ENCODE measurements at places on chromosomes 12 and 14.

GRCh38 chr12:5498806-5499205 lies 66.9 kb downstream of the NTF3 start:
- no peak for DNase-seq

DNA sequence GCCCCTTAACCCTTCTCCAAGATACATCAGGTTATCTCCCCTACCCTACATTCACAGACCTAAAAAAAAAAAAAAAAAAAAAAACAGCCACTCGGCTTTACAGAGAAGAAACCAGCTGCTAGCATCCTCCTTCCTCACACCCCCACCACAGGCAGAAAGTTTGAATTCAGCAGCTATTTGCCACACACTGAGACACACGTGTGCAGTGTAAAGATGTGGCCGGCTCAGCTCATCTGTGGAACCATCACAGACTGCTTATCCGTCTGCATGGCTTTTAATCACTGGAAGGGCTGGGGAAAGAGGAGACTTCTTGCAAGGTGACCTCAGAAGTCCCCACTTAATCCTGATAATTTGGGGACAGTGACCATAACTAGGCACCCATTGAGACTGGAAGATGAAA lies 50.0 kb downstream of the VWF start:
- no peak for DNase-seq

DNA sequence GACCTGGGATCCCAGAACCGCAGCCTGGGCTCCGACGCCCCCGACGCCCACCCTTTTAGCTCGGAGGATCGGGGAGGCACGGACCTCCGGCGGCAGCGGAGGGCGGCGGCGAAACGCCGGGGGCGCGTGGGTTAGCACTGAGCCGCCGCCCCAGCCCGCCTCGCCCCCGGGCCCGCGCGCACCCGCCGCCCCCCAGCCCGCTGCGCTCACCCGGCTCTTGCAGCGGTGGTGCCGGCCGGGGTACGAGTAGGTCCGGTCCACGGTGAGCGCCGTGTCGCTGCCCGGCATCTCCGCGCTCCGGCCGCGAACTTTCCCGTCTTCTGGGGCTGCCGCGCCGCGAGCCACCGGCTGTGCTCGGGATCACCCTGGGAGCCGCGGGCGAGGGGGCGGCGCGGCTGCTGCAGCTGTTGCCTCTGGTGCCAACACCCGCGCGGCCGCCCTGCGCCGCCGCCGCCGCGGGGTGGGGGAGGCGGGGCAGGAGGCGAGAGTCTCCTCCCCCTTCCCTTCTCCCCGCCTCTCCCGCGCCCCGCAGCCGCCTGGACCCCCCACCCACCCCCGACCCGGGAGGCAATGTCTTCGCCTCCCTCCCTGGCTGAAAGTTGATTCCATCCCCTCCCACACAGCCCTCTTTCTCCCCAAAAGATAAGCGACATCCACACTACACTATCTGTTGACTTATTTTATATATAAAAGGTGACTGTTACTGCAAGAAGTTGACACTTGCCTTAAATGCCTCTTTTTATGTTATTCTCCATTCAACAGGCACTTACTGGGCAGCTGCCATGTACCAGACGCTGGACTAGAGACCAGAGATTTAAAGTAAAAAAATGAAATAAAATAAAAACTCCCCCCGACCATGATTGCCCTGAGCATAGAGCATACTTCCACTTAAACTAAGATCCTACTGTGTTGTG lies at the start of gene TMCC3:
Gene TMCC3 (minus strand): TSS at position 415 of the 914 bp plus-strand sequence. CDS start 127 bp downstream, at position 288.
- DNase-seq, result no peak

DNA sequence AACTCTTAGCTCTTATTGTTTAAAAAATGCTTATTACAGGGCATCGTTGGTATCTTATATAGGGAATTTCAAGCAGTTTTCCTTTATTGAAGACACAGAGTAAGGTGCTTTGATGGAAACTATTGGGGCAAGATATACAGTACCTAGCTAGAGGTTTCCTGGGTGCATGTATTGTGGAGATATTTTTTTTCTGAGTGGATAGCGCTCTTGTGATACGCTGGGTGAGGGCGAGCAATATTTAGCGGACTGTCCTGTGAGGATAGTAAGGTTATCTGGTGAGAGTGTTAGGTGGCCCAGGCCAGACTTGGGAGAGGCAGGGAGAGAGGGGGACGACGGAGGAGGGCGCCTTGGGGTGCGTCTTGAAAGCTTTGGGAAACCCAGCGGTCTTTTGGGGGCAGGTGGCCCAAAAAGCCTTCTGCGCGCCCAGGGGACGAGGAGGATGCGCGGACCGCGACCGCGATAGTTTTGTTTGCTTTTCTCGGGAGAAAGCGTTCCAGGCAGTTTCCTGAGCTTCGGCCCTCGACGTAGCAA lies 596 bp upstream of the BICD1 start:
- no peak for DNase-seq

DNA sequence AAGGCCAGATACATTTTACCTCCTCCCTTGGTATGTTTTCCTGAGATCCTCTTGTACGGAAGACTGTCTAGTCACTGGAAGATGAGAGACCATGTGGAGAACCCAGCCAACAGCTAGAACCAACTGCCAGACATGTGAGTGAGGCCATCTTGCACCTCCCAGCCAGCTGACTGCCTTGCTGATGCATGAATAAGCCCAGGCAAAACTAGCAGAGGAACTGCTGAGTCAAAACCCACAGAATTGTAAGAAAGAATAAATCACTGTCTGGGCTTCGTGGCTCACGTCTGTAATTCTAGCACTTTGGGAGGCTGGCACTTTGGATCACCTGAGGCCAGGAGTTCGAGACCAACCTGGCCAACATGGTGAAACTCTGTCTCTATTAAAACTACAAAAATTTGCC lies 160.0 kb downstream of the TPH2 start:
- DNase-seq, result no peak

DNA sequence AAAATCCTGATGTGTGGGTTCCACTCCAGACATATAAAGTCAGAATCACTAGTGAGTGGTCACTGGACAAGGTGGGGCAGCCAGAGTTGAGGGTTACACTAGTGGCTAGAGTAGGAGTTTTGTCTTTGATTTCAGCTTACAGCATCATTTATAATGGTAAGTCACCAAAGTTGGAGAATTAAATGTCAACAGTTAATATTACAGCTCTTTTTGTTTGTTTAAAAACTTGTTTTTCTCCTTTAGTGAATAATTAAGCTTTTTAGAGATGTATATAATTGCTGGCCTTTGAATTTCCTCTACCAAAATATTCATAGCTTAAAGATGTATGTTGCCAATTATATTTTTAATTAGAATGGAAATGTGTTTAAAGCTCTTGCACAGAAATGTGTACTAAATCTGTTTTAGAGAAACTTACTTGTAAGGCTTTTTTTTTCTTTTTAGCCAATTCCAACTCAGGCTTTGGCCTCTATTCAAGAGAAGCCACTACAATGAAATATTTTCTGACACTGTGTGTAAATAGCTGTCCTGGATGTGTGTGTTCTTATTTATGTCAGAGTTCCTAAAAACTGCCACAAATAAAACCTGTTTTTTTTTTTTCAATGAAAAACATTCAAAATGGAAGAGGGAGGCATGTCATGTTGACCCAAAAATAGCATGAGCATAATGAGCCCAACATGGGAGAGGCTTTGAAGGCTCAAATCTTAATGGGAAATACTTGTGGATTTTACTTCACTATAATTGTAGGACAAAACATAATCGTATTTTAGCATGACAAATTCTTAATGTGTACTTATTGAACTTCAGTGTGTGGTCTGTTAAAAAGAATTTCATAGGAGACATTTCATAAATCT lies 92.2 kb downstream of the TBC1D30 start:
- DNase-seq, result no peak

DNA sequence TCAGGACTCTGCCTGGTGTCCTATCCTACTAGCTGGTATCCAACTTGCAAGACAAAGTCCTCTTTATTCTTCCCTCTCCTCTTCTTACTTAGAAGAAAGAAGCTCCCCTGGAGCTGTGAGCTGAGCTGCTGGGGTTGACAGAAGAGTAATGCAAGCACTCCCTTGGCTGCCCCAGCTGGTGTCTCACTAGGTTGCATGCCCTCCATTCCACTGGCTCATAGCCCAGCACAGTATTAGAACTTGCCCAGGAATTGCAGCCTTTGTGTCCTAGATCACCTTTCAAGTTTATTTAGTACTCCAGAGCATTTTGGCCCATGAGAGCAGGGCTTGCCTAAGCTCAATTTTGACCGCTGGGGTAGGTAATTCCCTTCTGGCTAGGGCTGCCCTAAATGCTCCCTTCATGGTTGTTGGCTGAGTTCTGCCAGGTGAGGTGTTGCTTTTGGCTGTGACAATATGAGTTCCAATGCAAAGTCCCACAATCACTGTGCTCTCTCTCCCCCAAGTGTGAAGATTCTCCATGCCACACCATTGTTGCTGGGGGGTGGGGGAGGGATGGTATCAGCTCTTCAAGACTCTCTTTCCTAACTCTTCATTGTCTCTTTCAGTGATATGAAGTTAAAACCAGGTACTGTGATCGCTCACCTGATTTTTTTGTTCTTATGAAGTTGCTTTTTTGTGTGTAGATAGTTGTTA lies 317.4 kb upstream of the DDHD1 start:
- no peak for DNase-seq

DNA sequence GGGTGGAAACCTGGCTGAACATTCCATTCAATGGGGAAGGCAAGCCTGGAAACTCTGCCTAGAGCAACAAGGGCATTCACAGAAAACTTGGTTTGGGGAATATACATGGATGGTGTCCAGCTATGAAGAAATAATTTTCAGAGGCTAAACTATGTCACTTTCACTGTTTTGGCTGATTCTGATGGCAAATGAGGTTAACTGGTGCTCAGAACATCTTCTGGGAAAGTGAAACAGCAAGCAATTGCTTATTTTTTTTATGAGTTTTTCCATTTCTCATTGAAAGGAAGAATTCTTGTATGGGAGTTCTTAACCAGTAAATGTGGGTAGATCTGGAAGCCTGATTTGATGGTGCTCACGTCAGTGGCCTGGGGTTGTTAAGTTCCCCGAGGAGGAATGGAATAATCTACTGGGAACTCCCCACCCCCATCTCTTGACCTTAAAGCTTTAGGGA lies 132.8 kb upstream of the BTG1 start:
- DNase-seq, result no peak

DNA sequence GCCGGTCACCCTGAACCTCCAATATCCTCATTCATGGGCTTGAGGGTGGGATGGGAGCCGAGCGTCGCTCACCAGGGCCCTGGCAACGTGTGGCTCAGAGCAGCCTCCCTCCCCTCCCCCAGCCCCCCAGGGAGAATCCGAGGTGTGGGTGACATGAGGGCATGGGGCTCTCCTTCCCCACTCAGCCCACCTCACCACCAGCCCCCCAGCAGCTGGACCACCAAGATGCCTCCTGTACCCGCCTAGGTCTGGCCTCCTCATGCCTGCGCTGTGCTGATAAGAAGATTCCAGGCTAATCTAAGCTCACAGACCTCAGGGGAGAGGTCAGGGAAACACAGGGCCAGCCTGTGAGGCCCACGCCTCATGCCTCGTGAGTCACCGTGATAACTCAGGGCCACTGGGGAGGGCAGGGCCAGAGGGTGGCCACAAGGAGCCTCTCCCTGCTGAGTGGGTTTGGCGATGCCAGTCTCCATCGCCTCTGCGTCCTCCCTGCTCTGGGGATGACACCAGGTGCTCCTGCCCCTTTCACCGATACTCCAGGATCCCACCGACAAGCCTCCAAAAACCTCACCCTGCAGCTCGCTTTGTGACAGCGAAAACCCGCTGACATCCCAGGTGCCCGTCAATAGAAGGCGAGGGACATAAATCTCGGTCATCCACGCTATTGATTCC lies 56.9 kb downstream of the TESC start:
- DNase-seq, result no peak

- no peak for DNase-seq
These were observed 140.5 kb upstream of the CCND2 start for GRCh38 chr12:4133029-4133428.

- DNase-seq, result no peak
These were observed 8.1 kb downstream of the VEZT start for GRCh38 chr12:95225645-95226212.
